Nucleus accumbens (tissue), 56 donors: ENCODE measurements at places on chromosomes 2 and 18.

GRCh38 chr2:195848119-195848899, 191.3 kb downstream of the SLC39A10 start:
- no peak for DNase-seq

DNA sequence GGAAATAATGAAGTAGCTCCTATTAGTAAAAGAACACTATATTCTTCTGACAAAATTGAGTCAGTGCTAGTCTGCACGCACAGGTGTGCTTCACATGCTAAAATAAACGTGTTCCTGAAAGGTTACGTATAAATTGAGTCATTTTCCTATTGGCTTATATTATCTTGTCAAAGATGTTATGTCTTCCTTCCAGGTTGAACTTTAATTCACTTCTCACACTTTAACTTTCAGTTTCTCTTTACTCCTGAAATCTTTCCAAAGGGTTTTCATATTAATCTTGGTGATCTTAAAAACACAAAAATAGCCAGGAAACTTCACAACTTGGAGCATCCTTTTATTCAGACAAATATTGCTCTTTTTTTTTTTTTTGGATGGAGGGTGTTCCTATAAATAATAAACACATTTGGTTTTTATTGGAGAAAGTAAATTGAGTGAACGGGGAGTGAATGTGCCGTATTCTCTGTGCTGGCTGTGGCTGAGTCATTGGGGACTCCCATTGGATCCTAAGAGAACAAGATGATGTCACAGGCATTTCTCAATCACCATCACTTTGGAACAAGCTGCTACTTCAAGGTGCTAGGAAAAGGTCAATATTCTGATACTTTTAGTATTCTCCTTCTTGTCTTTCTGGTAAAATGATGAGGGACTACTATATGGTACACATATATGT, 150.2 kb upstream of the SPATS2L start:
- DNase-seq = no peak

DNA sequence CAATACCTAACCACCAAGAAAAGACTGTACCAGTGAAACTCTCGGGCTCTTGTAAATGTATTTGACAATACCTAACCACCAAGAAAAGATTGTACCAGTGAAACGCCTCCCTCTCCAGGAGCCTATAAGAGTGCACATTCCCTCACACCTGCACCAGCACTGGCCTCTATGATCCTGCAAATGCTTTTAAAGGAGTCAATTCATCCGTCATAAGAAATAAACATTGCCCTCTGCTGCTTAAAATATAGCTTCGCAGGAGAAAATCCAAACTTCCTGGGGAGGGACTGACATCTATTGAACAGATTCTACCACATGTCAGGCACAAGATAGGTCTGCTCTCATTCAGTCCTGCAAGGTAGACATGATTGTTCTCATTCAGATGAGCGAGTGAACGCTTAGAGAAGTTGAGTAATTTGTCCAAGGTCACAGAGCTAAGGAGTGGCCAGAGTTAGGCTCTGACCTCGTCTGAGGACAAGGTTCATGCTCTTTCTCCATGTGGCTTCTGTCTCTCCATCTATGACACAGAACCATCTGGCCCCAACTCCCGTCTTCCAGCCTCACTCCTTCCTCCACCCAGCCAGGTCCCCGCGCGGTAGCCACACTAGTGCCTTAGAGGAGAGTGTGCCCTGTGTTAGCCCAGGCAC, 38.7 kb downstream of the MCFD2 start:
- no peak for DNase-seq

GRCh38 chr2:16160281-16161084, 220.1 kb downstream of the MYCN start:
- no peak for DNase-seq

- no peak for DNase-seq
Measured at GRCh38 chr2:121627525-121628050, 21.7 kb downstream of the CLASP1 start.

DNA sequence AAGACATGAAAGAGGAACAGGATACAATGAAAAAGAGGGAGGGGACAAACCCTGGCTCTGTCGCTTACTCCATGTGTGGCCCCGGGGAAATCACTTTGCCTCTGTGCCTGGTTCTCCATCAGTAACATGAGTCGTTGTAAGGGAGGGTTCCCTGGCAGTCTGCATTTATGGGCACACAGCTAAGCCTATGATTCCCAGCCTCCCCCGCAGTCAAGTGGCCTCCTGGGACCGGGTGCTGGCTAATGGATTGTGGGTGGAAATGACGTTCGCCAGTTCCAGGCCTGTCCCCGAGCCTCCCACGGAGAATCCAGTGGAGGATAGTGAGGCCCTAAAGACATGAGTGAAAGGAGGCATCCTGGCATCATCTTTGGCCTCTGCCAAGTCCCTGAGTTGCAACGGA, 42.7 kb downstream of the SFXN5 start:
- DNase-seq = no peak

DNA sequence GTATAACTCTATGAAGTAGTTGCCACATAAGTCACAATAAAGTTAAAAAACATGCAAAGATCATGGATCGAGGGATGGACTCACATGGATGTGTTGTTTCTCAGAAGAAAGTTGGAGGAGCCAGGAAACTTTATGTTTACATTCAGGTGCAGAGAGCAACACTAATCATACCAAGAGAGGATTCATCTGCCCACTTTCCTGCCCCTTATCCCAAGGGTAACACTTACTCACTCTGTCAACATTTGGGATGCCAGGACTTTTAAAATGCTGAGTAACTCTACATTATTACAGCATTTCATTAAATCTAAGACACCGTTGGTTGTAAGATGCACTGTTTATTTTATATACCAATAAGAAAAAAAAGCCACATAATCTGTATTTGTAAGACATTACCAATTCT, 170.4 kb downstream of the KCNE4 start:
- no peak for DNase-seq

- no peak for DNase-seq
Measured at GRCh38 chr2:182901748-182902147, 35.3 kb upstream of the FRZB start.

- DNase-seq = no peak
Measured at GRCh38 chr2:172922306-172922705, 153.3 kb upstream of the MAP3K20 start.

DNA sequence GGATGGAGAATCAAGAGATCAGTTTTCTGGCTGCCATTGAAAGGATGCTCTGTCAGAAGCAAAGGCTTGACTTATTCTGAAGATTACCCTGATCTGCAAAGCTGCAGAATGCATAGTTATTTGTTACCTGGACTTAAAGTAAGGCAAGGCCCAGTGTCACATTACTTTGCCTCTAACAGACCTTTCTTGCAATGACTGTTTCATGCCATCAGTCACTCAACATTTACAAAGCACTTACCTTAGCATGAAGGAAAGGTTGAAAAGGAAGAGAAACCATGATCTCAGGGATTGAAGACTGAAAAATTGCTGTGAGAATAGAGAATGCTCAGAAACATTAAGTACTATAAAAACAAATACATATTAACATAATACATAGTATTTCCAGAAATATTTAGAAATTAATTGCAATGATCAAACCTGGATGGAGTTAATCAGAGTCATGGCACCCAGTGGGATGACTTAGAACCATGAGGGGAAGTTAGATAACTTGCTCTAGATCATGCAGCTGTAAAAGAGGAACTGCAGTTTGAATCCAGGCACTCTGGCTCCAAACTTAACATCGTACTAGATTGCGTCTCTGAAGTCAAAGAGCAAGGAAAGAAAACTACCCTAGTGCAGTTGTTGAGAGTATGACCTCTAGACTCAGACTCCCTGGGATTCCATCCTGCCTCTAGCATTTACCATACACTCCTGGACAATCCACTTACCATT, 26.5 kb upstream of the FAM117B start:
- DNase-seq = no peak

DNA sequence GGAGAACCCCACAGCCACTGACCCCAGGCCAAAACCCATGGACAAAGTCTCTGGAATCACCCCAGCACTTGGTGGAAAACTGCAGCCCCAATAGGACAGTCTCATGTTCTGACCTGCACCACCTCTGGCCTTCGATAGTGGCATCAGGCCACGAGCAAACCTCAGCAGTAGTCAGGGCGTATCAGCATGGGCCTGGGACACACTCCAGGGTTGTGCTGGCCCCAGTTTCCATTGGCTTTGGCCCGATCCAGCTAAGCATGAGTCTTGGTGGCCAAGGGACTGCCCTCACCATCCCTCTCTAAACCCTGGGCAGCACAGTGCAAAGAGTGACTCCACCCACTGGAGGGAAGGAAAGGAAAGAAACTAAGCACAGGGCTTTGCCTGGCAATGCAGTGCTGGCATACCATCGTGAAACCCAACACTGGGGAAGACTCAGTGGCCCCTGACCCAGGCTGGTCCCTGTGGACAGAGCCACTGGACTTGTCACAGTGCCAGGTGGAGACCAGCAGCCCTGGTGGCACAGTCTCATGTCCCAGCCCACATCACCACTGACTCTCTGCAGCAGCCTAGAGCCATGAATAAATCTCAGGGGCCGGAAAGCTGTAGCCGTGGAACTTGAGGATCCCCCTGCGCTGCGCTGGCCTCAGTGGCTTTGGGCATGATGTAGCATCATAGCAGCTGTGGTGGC, 46.3 kb downstream of the ZNF519 start:
- DNase-seq = no peak

GRCh38 chr18:32011193-32011592, 7.4 kb upstream of the RNF125 start:
- DNase-seq = no peak

- no peak for DNase-seq
Measured at GRCh38 chr18:33269223-33269622, 171.3 kb downstream of the CCDC178 start.

DNA sequence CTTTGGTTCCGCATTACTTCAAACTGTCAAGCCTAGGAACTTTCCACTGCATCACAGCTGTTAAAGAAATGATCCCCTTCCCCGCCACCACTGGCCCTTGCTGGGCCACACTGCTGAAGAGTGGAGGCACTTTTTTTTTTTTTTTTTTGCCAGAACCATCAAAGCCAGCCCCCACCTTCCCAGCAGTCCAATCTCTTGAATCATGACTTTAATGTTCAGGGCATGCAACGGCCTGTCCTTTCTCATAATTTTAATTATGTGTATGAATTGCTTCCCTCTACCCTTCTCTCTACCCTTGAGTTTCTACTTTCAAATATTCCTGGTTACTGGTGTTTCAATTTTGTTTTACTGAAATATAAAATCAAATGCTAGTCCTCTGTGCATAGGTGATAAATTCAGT, 102.1 kb upstream of the LMAN1 start:
- DNase-seq = no peak

DNA sequence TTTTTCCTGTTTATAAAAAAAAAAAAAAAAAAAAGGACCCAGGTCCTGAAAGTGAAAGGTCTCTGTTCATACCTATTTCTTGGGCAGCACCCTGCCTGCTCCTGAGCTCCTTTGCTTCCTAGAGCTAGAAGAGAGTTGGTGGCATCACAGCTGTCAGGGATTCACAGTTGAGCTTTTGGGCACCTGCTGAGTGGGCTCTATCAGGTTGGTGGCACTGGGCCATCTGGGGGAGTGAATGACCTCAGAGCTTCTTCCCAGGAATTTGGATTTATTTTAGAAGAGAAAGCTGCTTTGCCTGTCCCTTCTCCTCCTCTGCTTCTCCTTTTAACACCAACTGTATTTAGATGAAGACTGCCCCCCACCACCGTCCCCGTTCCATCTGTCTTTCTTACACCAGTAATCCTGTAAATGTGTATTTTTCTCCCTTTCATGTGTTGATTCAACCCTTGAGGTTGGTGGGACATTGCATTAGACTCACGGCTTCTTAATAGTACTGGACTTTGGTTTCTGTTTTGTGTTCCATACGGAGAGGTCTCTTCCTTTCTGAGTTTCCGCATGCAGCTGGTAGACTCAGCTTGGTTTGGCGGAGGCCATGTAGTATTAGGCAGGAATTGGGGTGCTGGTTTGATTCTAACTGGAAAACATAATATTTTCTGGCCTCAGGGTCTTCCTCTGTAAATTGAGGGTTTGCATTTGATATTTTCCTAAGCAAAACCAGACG, 7.6 kb upstream of the MGAT5 start:
- no peak for DNase-seq

DNA sequence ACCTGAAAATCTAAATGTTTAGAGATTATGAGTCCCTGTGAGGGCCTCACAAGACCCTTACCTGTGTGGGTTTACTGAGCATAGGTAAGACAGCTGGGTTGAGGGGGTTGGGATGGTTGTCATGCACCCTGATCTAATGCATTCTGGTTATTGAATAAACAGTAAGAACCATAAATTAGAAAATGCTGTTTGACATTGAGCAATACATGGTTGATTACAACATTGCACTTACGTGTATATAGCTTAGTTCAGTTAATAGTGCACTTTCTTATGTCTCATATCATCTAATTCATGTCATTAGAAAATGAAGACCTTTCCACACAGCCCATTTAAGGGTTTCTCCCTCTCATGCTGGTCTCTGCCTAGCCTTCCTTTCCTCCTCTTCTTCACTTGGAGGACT, 253.5 kb upstream of the ATP5MC3 start:
- DNase-seq = no peak

GRCh38 chr2:160287476-160287875, 87.4 kb upstream of the ITGB6 start:
- DNase-seq = no peak

DNA sequence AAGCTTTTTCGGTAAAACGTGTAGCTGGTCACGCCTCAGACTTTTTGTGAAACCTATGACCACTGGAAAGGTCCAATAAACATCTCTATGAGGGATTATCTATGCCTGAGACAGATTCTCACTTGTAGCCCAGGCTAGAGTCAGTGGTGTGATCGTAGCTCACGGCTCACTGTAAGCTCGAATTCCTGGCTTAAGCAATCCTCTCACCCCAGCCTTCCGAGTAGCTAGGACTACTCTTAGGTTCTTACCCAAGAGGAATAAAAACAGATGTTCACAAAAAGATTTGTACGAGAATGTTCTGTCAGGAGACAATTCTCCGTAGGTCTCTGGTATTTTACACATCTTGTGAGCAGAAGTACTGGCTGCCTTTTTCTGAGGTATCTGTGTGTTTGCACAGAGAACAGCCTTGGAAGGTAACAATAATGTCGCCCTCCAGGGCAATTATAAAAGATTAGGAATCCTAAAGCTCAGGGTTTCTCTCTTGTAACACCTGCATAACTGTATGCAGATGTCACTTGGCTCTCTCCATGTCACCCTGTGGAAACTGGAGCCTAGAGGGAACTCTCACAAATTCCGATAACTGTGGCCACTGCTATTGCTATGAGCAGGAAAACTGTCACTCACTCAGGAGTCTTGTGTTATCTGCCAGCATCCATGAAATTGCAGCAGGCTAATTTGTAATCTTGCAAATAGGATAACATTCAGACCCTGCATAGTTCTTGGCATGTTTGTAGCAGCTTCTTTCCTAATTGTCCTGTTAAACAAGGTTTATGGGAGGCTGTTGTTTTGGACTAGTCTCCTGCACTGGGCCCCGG, 25.5 kb upstream of the RALBP1 start:
- no peak for DNase-seq

- DNase-seq = no peak
Measured at GRCh38 chr2:142472382-142472781, 341.6 kb upstream of the LRP1B start.
